Mesenchymal stem cell (in vitro differentiated cells and primary cell): ENCODE measurements at places on chromosomes 2 and 18.

GRCh38 chr18:45102863-45103262 lies 422.2 kb downstream of the SETBP1 start:
- no peak overlapping the region for H3K4me3 ChIP-seq
- no peak overlapping the region for H3K27ac ChIP-seq
- DNase-seq, result no peak
- H3K4me1 ChIP-seq, result no peaks in the 10 kb centered on the region
- no peaks in the 10 kb centered on the region for H3K36me3 ChIP-seq

DNA sequence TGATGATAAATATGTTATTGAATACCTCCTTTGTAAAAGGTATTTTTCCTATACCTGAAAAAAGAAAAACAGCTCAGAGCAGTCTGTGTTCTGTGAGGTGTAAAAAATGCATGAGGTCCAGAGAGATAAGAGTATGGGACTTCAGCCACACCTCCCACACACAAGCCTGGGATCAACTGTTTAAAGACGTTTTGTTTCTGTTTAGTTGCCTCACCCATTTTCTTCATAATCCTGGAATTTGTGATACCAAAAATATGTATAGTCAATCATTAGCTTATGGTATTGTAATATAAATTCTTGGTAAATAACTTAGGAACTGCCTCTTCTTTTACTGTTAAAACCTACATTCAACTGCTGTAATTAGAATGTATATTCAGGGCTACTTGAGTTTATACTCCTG lies 1322.9 kb upstream of the TMEFF2 start:
- no peak for DNase-seq
- H3K4me1 ChIP-seq, result no peaks in the 10 kb centered on the region
- H3K4me3 ChIP-seq, result no peak overlapping the region
- no peaks in the 10 kb centered on the region for H3K27me3 ChIP-seq

DNA sequence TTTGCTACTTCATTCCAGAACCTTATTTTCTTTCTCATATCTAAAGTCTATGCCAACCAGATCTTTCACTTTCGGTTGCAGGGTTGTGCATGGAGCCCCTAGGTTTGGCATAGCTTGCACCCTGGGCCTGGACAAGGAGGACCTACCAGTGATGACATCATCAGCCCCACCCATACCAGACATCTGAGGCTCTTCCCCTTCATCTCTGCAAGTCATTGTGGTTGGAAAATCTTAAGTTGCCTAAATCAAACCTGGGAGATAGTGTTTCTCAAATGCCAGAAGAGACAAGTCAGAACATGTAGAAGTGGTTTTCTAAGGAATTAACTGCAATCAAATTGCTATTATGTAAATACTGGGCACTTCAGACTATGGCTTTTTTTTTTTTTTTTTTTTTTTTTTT lies 363.3 kb downstream of the ZNF516 start:
- no peaks in the 10 kb centered on the region for H3K27me3 ChIP-seq
- DNase-seq, result no peak
- H3K36me3 ChIP-seq, result no peaks in the 10 kb centered on the region
- H3K27ac ChIP-seq, result no peak overlapping the region
- H3K4me1 ChIP-seq, result no peaks in the 10 kb centered on the region

- no peaks in the 10 kb centered on the region for H3K27me3 ChIP-seq
- DNase-seq, result no peak
- no peaks in the 10 kb centered on the region for H3K36me3 ChIP-seq
- H3K27ac ChIP-seq, result no peak overlapping the region
Measured at GRCh38 chr2:124001696-124002430, 23.2 kb upstream of the CNTNAP5 start.

- H3K4me3 ChIP-seq, result no peak overlapping the region
- H3K4me1 ChIP-seq, result no peaks in the 10 kb centered on the region
- no peak for DNase-seq
- H3K27ac ChIP-seq, result no peak overlapping the region
Measured at GRCh38 chr2:44826601-44827000, 114.9 kb upstream of the SIX3 start.

DNA sequence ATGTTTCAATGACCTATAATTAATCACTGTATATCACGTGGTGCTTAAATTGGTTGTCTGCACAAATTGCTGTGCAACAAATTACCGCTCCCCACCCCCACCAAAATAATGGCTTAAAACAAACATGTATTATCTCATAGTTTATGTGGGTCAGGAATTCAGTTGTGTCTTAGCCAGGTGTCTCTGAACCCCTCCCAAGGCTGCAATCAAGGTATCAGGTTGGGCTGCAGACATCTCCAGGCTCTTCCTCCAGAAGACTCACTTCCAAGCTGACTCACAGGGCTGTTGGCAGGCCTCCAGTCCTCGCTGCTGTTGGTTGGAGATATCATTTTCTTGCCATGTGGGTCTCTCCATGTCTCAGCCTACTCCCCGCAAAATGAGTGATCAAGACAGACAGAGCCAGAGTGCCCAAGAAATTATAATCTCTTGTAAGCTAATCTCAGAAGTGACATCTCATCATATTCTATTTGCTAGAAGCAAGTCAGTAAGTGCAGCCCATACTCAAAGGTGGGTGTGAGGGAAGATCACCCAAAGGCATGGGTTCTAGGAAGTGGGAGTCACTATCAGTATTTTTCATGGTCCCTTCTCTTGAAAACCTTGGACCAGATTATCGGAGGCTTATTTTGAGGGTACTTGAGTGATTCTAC lies 38.4 kb downstream of the SPC25 start:
- H3K36me3 ChIP-seq, result no peaks in the 10 kb centered on the region
- H3K4me1 ChIP-seq, result peaks cover 2% of the 10 kb centered on the region
- H3K4me3 ChIP-seq, result no peak overlapping the region
- H3K27ac ChIP-seq, result no peak overlapping the region

GRCh38 chr2:60070736-60071489 lies 482.5 kb downstream of the BCL11A start:
- no peaks in the 10 kb centered on the region for H3K4me1 ChIP-seq
- H3K27ac ChIP-seq, result no peak overlapping the region
- DNase-seq, result no peak

DNA sequence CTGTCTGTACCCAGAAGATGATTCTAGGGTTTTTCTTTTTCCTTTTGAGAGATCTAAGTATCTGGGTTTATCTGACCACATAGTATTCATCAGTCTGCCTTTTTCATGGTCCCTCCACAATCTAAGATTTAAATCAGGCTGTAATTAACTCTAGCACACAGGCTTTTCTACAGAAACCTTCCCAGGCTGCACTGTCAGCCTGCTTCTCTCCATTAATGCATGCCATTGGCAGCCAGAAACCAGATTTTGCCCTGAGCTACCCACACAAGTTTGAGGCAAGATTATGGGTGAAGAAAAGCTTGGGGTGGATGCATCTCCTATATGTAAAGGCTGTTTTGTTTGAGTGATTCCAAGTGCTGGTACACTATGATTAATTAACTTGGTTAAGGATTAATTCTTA lies 45.7 kb upstream of the EML4 start:
- H3K27me3 ChIP-seq, result no peaks in the 10 kb centered on the region
- H3K4me1 ChIP-seq, result peaks cover 11% of the 10 kb centered on the region
- no peak overlapping the region for H3K27ac ChIP-seq
- no peak for DNase-seq

DNA sequence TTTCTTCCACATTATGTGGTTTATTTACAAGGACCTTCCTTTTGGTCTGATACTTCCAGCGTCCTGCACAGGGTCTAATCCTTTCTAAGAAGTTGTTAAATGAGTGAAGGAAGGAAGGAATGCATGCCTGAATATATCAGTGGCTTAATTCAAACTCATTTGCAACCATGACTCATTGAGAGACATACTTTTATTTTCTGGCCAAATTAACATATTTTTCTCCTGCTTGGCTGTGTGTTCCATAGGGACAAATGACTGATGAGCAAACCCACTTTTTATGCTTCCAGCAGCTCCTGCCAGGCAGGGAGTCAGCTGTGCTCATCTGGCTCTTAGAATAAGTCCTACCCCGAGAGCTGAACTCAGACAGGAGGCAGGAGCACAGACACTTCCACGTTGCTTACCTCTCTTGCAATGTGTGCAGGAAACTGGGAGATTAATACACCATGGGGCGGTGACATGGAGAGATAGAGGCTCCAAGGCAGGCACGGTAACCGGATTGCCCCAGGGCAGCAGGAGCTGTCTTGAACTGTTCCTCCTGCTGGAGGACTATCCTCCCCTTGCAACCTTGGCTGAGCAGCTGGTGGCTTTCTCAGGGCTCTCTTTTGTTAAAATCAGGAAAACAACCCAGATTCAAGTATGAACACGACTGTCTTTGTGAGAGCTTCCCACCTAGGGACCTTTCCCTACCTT lies 667.5 kb upstream of the HS6ST1 start:
- H3K4me3 ChIP-seq, result no peak overlapping the region
- no peaks in the 10 kb centered on the region for H3K4me1 ChIP-seq
- H3K36me3 ChIP-seq, result no peaks in the 10 kb centered on the region

- no peak overlapping the region for H3K4me3 ChIP-seq
- no peak overlapping the region for H3K27ac ChIP-seq
- no peaks in the 10 kb centered on the region for H3K27me3 ChIP-seq
- H3K4me1 ChIP-seq, result peaks cover 12% of the 10 kb centered on the region
- no peaks in the 10 kb centered on the region for H3K36me3 ChIP-seq
Measured at GRCh38 chr18:6959110-6959509, 158.5 kb downstream of the LAMA1 start.

DNA sequence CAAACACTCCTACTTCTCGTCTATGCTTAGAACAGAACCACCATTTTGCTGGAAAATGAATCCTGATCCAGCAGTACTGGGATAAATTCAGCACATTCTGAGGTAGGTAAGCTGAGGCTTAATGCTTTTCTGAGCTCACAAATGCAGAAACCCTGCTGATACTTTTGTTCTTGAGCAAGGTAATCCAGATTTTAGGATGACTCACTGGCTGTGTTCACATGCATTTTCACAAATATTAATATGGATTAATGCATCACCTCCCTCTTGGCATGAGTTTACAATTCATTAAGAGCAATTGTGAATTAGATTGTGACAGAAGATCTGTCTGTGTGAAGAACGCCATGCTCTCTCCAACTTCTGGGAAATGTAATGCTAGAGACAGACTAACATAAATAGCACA lies 42.2 kb downstream of the RAD51AP2 start:
- H3K4me1 ChIP-seq, result no peaks in the 10 kb centered on the region
- H3K36me3 ChIP-seq, result no peaks in the 10 kb centered on the region
- no peak overlapping the region for H3K27ac ChIP-seq
- DNase-seq, result no peak
- H3K4me3 ChIP-seq, result no peak overlapping the region

GRCh38 chr2:8701681-8702379 lies 20.0 kb downstream of the ID2 start:
- no peaks in the 10 kb centered on the region for H3K4me1 ChIP-seq
- H3K4me3 ChIP-seq, result no peak overlapping the region
- no peak for DNase-seq
- H3K27ac ChIP-seq, result no peak overlapping the region
- no peaks in the 10 kb centered on the region for H3K36me3 ChIP-seq

DNA sequence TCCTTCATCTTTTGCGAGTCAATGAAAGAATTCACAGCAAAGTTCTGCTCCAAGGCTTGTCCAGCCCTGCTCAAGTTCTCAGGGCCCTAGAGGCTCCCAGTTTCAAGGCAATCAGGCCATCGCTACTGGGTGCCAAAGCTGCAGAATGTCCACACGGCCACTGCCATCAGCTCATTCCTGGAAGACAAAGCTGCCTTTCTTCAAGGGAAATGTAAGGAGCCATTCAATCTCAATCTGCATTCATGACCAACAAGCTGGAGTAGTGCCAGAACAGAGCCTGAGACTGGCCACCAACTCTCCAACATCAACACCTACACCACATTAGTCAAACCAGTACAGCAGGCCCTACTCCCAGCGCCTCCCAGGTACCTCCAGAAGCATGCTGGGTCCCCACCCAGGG lies 202.2 kb downstream of the TCF4 start:
- H3K36me3 ChIP-seq, result no peaks in the 10 kb centered on the region
- H3K4me3 ChIP-seq, result no peak overlapping the region
- no peaks in the 10 kb centered on the region for H3K4me1 ChIP-seq
- no peak overlapping the region for H3K27ac ChIP-seq
- no peak for DNase-seq
- no peaks in the 10 kb centered on the region for H3K27me3 ChIP-seq

DNA sequence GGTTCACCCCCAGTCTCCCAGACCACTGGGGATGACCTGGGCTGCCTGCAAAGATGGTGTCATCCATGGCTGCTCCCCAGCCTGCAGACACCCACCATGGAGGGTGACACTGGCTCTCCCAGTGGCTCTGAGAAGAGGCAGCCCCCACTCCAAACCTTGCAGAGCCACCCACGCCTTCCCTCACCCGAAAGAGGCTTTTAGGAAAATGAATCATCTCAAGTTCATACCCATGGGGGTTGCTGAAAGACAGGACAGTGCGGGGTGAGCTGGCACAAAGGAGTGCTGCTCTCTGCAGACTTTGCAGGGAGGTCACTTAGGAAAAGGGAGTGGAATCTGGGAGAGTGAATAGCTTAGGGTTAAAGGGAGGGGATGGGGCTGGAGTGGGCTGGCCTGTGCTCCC lies 36.4 kb downstream of the MPHOSPH10 start:
- no peak overlapping the region for H3K4me3 ChIP-seq
- no peaks in the 10 kb centered on the region for H3K36me3 ChIP-seq
- peaks cover 6% of the 10 kb centered on the region for H3K27me3 ChIP-seq
- DNase-seq, result no peak

- no peak overlapping the region for H3K27ac ChIP-seq
- no peak overlapping the region for H3K4me3 ChIP-seq
- H3K4me1 ChIP-seq, result peaks cover 2% of the 10 kb centered on the region
- no peaks in the 10 kb centered on the region for H3K36me3 ChIP-seq
Measured at GRCh38 chr2:204104811-204105210, 168.2 kb downstream of the ICOS start.

DNA sequence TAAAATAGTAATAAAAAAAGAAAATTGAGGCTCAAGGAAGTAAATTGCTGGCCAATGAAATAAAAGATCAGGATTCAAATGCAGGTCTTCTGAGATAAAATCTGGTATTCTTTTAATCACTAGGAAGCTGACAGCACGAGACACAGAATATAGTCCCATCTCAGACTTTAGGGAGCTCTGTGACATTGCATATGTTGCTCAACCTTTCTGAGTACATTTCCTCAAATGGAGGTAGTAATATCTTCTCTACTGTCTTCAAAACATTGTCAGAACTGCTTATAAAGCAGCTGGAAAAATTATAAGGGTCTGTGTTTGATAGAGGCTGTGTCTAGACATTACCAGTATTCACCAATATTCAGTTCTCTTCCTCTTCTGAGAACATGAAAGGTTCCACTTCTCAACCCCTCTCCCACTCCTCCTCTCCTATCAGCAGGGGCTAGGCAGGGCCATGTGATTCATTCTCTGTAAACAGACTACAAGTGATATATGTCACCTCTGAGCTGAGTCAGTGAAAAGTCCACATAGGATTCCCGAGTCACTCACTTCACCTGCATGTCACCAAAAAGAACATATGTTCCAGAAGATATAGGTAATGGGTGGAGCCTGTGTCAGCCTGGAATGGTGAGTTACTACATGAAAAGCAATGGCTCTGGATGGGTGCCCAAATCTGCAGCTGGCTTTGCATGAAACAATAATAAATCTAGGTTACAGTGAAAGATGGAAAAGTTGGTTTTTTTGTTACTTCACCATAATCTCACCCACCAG lies 7.1 kb downstream of the KCNE4 start:
- peak; percentile 65 for DNase-seq
- peaks cover 4% of the 10 kb centered on the region for H3K27me3 ChIP-seq
- no peak overlapping the region for H3K27ac ChIP-seq
- no peaks in the 10 kb centered on the region for H3K36me3 ChIP-seq
- no peak overlapping the region for H3K4me3 ChIP-seq
- peaks cover 5% of the 10 kb centered on the region for H3K4me1 ChIP-seq
